ENCODE measurements at places on chromosomes 7 and 10.

DNA sequence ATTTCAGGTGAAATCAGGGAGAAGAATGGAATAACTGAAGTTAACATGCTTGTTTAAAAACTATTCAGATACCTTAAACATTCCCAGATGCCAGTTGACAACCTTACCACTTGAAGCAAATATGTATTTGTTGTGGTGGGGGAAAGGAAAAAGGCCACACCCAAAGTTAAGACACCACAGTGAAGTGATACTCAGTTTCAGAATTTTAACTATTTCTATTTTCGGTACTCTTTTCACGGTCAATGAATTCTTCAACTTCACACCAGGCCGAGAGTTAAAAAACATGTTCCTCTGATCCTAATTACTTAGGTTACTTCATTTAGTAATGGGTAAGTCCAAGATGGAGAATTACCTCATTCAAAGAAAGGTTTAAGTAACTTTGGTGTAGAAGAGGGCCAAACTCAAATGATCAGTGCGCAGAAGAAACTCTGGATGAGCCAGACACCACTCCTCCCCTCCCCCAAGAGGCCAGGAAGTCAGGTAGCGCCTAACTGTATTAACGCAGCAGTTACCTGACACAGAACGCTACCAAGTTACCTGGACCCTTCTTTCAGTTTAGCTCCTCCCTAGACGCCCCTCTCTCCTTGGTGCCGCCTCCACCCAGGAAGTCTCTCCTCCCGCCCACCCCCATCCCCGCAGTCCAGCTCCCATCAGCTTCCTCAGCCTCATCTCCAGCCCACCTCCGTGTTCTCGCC is 700 bp downstream of the MTPN start:
- DNase-seq: no peak

GRCh38 chr7:158114056-158114850 is 473.4 kb downstream of the PTPRN2 start:
- no peak for DNase-seq

- DNase-seq: no peak
Measured at GRCh38 chr7:42014625-42015618, 222.1 kb downstream of the GLI3 start.

GRCh38 chr7:111788286-111789047 is 226.2 kb upstream of the IMMP2L start:
- DNase-seq: no peak

DNA sequence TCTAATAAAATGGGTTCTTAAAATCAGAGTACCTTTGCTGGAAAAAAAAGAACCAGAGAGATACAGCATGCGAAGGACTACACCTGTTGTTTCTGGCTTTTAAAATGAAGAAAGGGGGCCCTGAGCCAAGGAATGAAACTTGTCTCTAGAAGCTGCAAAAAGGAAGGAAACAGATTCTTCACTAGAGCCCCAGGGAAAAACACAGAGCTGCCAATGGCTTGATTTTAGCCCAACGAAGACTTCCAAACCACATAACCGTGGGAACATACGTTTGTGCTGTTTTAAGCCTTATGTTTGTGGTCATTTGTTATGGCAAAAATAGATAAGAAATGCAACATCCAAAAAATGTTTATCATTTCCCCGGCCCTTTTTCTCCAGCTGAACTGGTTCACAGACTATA is 780.0 kb downstream of the SORCS1 start:
- DNase-seq: no peak

DNA sequence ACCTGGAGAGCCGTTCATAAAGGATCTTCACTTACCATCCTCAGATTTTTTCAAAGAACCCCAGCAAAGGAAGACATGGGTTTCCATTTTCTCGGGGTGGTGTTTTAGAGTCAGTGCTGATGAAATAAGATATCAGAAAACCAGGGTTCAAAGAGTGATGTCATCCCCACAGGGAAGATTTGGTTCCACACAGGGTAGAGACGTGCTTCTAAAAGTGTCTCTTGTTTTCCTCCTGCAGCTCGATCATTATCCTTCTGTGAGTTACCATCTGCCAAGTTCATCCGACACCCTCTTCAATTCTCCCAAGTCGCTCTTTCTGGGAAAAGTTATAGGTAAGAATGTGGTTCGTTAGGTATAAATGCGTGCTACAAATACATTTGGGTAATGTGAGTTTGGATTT is 323.8 kb upstream of the C7orf33 start:
- DNase-seq: no peak

DNA sequence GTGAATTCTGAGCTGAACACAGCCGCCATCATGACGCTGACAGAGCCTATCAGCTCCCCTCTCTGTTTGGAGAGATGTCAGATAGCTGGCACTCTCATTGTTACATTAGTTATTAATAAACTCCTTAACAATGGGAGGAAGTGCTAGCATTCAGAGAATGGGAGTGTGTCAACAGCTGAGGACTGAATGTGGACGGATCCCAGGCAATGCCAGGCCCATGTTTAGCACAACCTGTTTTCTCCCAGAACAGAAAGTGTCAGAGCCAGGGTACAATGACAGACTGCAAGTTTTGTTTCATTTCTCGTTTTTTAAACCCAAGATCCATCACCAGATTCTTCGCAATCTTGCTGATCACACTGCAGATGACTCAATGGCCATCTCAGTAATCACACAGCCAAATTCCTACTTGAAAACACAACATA is 99.6 kb downstream of the PRPF18 start:
- DNase-seq: no peak

DNA sequence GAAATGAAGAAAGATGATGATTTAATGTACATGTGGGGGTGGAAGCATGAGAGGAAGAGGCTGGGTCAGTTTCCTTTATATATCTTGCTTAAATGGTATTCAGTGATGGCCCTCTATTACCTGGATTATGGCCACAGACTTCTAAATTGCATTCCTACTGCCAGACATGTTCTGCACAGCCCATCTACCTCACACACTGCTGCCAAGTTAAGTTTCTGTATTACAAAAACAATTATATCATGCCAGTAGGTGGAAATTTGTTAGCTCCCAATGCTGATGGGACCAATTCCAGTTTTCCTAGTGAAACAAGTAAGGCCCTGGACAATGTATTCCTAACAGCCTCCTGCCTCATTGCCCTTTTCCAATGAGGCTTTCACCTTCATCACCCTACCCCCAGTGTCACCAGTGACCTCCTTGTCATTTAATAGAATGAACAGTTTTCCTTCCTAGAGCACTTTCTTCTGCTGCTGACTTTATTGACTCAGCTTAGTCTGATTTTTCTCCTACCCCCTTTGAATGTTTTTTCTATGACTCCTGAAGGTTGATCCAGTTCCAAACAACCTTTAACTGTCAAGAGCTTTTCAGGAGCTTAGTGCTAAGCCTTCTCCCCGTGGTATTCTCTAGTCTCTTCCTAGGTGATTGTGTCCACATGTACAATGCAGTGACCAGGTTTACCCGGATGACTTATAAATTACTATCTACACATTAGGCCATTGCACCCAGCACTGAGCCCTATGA is 316.6 kb upstream of the ANKRD30A start:
- no peak for DNase-seq

- DNase-seq: no peak
Measured at GRCh38 chr7:63023182-63023787, 975.4 kb upstream of the ZNF722 start.

DNA sequence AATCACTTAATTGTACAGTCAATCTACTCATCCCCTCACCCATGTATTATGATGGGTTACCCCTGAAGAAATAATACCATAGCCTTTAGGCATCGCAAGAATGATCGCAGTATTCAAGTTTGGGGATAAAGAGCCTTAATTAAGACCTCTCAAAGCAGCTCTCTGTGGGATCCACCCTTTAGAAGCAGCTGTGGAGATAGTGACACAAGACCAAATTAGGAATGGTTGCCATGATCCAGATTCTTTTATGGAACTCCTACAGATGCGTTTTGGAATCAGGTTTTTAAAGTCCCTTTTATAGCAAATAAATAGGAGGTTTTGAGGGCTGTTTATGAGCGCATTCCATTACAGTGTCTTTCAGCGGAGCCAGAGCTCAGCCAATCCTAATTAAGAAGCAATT is 12.2 kb downstream of the TES start:
- no peak for DNase-seq

DNA sequence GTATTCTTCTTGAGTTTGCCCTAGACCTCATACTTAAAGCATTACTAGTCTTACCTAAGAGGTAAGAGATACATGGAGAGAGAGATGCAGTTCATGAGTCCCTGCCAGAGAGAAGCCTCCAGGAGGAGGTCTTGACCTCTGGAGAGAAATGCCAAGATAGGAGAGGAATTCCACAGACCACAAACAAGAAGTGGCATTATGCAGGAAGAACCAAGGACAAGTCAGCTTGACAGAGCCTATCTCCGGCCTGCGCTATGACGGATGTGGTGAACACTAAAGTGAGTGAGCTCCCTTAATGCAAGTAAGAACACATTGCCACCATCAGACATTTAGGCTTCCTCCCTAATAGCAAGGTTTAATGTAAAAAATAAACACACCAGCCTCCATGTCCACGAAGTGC is 27.9 kb upstream of the COL1A2 start:
- DNase-seq: no peak

Measured in ureter (tissue), 1 donor.